ENCODE measurements at places on chromosomes 5 and 9.
A peak's percentile ranks its signal among the peaks of the same experiment; 100 is the strongest.

- DNase-seq: no peak
Observed at GRCh38 chr5:16574789-16575721, 41.7 kb downstream of the RETREG1 start.

DNA sequence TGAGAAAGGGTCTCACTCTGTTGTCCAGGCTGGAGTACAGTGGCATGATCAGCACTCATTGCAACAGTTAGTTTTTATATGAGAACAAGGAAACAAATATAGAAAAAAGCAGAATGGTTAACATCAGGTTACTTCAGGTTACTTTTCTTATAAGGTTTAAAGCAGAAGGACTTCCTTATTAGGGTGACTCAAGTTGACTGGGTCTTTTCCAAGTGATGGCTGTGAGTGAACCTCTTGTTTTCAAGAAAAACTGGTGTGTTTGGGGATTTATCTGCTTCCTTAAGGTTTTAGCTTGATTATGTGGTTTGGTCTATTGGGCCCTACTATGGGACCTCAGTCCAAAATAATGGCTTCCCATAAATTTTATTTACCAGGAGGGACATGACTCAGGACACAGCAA lies 99.2 kb downstream of the ARRDC3 start:
- no peak for DNase-seq

- no peak for DNase-seq
Observed at GRCh38 chr5:172668594-172669071, 27.6 kb downstream of the NEURL1B start.

- no peak for DNase-seq
Observed at GRCh38 chr9:75941066-75941465, 50.6 kb downstream of the PCSK5 start.

- no peak for DNase-seq
Observed at GRCh38 chr5:169719360-169720314, 82.6 kb downstream of the DOCK2 start.

DNA sequence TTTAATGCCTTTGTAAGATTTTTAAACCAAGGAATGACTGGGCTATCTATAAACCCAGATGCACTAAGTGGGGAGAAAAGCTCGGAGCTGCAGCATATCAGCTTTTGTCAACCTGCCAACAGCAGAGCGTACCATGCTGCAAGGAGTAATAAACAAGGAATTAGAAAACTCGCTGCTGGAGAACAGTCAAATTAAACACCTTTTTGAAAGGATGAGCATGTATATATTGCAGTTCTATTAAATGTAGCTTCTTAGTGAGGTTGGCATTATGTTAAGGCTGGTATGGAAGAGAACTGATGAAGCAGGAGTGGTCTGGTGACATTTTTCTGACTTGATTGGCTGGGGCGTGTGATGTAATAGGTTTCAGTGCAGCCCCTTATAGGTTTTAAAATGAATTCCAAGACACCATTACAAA lies 74.7 kb downstream of the PIK3R1 start:
- peak; percentile 39 for DNase-seq

DNA sequence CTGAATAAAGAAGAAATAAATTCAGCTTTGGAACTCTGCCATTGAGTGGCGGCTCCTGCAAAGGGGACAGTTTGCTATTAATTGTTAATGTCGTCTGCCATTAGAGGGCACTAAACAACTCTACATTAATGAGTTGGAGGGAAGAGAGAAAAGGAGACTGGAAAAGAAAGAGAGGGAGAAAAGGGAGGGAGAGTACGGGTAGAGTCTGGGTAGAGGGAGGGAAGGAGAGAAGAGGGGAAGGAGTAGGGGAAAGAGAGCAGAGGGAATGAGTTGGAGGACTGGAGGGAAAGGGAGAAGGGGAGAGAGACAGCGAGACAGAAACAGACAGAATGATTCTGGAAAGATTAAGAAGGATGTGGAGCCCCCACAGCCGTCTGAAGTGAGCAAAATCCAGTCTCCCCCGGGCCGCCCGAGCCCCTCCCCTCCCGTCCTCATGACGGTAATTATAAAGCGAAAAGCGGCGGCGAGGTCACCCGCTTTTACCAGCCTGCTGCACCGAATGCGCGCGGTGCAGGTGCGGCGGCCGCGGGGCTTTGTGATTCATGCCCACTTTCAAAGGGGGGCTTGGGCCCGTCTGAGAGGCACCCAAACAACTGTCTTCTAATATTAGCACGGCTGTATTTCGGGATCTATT lies 1.9 kb upstream of the FST start:
- peak; percentile 74 for DNase-seq

- no peak for DNase-seq
Observed at GRCh38 chr9:106911951-106912350, 49.0 kb downstream of the ZNF462 start.

DNA sequence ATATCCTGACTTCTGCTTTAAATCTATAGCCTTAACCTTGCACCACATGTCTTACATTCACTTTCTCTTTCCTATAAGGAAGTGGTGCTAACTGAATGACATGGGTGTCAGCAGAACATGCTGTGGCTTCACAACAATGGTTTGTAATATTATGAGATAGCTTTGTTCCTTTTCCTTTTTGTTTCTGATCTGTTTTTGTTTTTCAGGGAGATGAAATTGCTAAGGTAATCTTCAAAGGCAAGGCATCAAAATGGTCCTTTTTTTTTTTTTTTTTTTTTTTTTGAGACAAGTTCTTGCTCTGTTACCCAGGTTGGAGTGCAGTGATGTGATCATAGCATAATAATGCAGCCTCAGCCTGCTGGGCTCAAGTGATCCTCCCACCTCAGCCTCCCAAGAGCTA lies 53.6 kb upstream of the RANBP6 start:
- DNase-seq: no peak

DNA sequence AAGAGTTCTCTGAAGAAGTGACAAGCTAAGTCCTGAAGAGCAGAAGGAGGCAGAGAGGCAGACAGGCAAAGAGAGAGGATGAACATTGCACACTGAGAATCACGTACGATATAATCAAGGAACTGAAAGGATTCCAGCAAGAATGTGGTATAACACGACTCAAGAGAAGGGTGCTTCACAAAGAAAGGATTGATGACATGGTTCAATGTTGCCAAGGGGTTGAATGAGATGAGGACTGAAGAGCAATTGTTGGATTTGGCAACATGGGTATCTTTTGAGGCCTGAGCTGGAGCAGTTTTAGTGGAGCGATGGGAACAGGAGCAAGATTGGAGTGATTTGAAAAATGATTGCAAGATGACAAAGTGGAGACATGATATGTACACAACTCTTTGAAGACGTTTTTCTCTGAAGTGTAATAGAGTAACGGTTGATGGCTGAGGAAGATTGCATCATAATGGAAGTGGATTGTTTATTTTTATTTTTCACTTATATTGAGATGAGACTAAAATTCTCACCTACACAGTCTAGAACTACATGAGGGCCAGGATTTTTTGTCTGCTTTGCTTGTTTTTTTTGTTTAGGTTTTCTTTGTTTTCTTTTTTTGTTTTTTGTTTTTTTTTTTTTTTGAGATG lies 1049.9 kb upstream of the WWC1 start:
- DNase-seq: no peak

DNA sequence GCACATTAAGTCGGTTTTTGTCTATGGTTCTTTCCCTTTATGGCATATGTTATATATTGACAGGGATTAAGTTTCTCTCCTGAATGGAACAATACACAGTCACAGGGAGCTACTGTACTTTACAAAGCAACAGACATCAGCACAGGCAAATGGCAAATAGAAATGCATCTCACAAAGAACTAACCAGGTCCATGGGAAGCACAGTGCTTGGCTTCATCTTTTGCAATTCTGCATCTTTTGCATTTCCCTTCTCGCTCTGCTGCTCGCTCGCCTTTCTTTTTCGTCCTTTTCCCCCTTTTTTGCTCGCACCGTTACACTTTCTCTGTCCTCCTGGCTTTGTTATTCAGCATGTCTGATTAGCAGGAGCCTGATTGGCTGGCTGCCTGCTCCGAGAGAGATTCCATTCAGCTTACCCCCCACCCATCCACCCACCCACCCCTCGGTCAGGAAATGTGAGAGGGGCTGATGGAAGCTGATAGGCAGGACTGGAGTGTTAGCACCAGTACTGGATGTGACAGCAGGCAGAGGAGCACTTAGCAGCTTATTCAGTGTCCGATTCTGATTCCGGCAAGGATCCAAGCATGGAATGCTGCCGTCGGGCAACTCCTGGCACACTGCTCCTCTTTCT lies at the start of gene ADAMTSL1:
Gene ADAMTSL1, plus strand, starts transcription at position 502 of the 628 bp plus-strand sequence. Its CDS starts 80 bp downstream, at position 582.
- DNase-seq: peak; percentile 57

DNA sequence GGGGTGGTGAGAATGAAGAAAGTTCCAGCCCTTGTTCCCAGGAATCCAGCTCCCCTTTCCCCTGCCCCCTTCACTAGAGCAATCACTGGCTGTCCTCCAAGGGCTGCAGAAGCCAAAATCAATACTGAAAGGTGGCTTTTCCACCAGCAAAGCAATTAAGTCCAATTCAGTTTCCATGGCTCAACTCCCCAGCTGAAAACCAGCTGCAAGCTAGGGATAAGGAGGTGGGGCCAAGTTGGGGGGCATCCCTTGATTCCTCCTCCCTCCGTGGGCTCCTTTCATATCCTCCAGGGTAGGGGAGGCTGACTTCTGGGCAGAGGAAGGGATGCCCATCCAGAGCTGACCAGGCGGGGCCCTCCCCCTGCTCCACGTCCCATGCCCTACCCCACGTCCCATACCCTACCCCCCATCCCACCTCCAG lies 22.7 kb downstream of the CAMK2A start:
- no peak for DNase-seq

DNA sequence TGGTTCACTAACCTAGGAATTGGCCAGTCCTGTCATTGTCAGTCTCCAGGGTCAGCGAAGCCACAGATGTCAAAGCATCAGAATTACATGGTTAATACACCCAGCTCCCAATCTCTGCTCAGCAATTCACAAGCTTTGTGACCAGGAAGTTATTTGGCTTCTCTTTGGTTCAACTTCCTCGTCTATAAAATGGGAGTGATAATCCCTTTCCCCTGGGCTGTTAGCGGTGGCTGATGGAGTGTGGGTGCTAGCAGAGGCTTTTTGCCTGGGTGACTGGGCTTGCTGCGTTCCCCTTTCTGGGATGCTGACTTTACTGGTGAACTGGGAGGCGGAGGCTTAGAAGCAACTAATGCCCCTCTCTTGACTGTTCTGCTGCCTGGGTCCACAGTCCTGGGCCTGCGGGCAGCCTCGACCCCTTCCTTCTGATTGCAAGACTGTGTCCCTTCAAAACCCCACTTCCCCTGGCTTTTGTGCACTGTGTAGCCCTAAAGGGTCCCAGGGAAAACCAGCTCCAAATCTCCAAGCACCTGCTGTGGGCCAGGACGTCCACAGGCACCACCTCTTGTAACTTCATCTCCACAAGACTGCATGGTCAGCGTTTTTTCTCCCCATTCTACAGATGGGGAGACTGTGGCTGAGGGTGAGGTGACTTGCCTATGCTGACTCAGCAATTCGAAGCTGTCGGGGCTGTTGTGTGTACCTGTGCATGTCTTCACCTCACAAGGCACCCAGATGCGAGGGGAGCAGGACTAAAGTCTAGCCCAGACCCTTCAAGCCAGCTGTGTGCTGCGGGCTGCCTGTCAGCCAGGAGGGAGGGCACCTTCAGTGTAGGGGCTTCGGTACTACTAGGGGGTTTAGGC lies 45.2 kb upstream of the NEURL1B start:
- no peak for DNase-seq

DNA sequence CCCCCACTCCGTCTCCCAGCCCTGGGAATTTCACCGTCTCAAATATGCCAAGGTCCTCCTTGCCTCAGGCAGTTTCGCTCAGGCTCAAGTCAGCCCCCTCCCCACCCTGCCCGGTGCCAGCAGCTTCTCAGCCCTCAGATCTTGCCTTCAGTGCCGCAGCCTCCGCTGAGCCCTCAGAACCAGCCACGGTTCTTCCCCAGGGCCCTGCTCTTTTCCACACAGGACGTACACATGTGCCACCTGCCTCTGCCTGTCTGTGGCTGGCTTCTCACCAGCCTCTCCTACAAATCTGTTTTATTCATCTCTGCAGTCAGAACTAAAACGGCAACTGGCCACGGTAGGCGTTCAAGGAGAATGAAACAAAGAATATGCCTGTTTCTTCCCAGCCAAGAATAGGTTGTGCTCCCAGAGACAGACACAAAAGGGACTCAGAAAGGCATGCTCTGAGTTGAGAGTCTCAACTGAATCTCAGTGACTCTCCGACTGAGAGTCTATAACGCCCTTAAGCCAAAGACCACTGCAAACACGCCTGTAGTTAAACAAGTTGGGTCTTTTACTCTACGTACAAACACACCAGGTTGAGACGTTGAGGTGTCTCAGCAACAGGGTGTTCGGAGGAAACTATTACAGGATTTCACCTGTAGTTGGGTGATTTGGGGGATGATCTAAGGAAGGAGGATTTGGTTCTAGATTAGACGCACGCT lies 10.6 kb upstream of the GRIN1 start:
- no peak for DNase-seq

GRCh38 chr5:17426104-17426749 lies 71.8 kb upstream of the TAF11L2 start:
- DNase-seq: no peak

- DNase-seq: no peak
Observed at GRCh38 chr5:73858776-73859175, 232.8 kb downstream of the ARHGEF28 start.

GRCh38 chr9:130490981-130491380 lies 46.2 kb downstream of the ASS1 start:
- DNase-seq: no peak

DNA sequence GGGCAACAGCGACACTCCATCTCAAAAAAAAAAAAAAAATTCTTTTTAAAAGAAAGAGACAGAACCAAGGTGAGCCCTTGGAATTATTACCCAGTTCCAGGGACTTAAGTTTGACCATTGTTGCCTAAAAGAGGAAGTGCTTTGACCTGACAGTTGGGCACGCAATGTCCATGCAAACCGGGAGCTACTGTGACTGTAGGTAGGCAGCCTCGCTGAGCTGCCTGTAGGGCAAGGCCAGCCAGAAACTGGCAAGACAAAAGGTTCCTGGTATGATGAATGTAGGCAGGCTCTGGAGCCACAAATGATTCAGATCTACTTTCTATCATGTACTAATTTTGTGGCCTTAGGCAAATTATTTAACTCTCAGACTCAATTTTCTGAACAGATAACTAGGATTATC lies 334.8 kb upstream of the ZNF462 start:
- no peak for DNase-seq

DNA sequence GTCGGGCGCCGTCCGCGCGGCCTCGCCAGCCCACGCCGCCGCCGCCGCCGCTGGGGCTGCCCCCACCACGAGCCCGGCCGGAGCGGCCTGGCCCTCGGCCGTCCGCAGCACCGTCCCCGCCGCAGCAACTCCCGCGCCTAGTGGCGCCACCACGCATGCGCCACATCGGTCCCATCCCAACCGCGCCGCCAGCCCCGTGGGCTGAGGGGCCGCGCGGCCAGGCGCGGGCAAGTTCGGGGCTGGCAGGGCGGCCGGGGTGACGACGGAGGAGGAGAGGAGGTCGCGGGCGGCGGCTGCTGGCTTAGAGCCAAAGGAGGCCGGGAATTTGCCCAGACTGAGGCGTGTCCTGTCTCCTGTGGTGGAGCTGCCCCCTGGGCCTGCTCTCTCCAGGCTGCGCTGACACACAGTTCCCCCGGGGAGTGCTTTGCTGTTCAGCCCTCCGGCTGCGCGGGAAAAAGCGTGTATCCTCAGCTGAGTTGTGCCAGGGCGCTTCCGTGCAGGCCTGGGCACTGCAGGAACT lies at the start of gene TUSC1:
Gene TUSC1, minus strand, starts transcription at position 298 of the 520 bp plus-strand sequence. Its CDS starts 132 bp downstream, at position 166.
- peak; percentile 96 for DNase-seq

GRCh38 chr5:124858612-124859011 lies 112.2 kb upstream of the ZNF608 start:
- DNase-seq: no peak

- no peak for DNase-seq
Observed at GRCh38 chr5:127995556-127995955, 88.0 kb upstream of the SLC12A2 start.

- DNase-seq: no peak
Observed at GRCh38 chr5:55903121-55903701, 52.1 kb downstream of the IL31RA start.

- DNase-seq: no peak
Observed at GRCh38 chr5:112119969-112120368, 299.1 kb downstream of the EPB41L4A start.

GRCh38 chr5:52523701-52524100 lies 264.0 kb upstream of the ITGA1 start:
- DNase-seq: no peak

Measured in right kidney (tissue), 9 donors.